ENCODE measurements at places on chromosomes 11 and 22.

- DNase-seq = no peak
Measured at GRCh38 chr11:14320020-14320419, 39.0 kb downstream of the RRAS2 start.

DNA sequence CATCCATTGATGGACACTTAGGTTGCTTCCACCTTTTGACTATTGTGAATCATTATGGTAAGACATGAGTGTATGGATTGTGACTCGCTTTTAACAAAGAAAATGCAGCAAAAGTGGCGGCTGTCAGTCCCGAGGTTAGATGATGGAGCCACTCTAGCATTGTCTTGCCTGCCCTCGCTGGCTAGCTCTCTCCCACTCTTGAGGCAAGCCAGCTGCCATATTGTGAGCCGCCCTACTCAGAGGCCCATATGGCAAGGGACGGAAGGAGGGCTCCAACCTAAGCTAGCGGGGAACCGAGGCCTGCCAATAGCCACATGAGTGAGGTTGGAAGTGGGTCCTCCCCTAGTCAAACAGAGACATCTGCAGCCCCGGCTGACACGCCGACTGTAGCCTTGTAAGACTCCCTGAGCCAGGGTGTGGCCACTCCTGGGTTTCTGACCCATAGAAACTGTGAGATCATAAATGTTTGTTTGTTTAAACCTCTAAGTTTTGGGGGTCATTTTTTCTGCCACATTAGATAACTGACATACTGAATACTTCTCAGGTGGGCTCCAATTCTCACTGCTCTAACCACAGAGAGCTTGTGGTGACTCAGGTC lies 160.2 kb downstream of the LDLRAD3 start:
- DNase-seq = no peak

DNA sequence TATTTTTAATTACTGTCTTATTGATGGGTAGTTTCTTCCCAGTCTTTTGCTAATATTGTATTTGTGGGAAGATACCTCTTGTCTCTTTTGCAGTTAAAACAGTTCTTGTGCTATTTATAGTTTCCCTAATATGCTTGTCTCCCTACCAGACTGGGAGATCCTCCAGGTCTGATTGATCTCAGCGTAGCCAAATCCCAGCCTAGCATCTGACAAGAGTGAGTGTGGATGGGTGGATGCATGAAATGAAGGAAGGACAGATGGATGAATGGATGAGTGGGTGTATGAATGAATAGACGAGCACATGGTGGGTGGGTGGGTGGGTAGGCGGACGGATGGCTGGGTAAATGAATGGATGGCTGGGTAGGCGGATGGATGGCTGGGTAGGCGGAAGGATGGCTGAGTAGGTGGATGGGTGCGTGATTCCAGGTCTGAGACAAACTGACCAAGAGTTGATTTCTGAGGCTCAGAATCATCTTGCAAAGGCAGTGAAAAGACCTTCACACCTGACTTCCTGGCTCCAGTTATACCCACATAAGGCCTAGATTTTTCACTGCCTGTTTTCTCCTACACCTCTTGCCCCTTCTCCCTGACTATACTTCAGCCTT lies 11.4 kb downstream of the DNAJB13 start:
- DNase-seq = no peak

DNA sequence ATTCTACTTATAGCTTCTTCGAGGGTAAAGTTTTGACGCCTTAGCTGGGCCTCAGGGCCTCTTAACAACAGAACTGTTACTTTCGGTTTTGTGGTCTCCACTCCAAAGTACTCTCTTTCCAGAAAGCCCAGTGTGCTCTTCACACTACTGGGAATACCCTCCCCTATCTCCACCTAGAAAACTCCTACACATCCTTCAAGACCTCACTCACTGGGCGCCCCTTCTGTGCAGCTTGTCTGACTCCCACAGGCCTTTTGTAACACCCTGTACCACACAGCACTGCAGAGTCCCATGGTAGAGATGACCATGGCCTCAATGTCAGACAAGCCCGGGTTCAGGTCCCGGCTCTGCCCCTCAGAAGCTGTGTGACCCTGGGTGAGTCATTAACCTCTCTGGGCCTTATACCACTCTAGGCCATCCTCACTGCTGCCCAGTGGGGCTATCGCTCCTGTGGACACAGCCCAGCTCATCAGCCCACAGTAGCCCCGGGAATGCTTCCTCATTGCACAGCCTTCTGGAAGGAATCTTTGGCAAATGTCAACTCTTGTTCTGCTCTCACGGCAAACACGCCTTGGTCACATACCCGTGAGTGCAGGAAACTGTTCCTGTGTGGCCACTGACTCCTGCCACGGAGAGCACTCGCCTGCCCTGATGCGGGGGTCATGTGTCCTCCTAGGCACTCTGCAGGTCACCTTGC lies 51.4 kb downstream of the SHISAL1 start:
- DNase-seq = no peak

Data from skeletal muscle cell (primary cell).